NCI-H1105 (cell line): ENCODE measurements at places on chromosomes 5 and 9.
A peak's percentile ranks its signal among the peaks of the same experiment; 100 is the strongest.

DNA sequence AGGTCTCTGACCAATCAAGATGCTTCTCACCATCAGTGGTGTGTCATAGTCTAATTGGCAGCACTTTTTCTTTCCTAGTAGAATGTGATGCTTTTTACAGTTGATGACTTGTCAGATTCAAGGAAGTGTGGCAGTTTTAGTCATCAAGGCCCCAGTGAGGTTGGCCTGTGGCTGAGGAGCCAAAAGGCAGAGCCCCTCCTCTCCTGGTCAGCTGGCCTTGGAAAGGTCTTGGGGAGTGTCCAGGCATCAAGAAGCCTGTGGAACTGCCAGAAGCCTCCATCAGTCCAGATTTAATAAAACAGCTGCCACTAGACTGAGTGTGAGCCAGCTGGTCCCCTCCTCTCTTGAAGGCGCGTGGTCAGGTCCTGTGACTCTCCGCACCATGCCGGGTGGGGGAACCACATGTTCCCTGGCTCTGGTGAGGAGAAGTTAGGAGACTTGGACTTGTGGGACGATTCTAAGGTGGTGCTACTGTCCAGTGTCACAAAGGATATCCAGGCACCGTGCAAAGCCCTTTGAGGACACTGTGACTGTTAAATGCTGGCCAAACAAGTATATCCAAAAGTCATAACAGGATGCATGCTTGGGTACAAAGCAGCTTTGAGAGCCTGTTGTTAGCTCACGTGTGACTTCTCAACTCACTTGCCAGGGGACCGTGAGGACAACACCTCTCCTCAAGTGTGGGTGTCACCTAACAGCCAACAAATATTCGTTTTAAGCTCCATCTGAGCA is 6.1 kb upstream of the ANGPTL2 start:
- no peak for DNase-seq

- no peak for DNase-seq
Measured at GRCh38 chr5:164650427-164650826, 1145.0 kb downstream of the MAT2B start.

DNA sequence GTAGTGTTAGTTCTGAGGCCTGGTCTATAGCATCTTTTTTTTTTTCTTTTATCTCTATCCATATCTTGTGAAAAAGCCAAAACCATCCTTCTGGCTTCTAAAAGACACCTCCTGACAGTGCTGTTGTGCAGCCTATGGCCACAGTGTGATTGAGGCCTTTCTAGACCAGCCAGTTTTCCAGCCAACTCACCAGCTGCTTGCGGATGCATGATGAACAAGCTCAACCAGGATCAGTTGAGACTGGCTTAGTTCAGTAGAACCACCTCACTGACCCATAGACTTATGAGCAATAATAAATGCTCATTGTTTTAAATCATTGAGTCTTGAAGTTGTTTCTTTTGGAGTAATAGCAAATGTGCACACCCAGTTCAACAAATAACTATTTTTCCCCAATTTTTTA is 296.9 kb downstream of the FAM170A start:
- no peak for DNase-seq

GRCh38 chr5:173556142-173557028 is 60.1 kb downstream of the BOD1 start:
- no peak for DNase-seq

DNA sequence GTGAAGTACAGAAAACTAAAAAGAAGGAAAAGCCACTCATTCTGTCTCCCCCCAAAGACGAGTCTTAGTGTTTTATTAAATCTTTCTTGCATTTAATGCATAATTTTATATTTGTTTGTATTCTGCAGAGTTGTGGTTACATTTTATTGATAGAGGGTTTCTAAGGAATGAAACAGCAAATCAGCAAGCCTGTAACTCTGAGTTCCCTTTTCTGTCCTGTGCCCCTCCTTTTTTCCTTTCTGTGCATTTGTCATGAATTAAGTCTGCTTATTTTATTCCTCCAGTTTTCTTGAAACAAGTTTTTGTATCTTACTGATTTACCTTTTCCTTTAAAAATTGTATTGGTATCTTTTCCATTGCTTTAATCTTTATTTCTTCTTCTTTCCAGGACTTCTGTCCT is 132.8 kb downstream of the MUSK start:
- no peak for DNase-seq

GRCh38 chr5:135029477-135030122 is 4.4 kb downstream of the PITX1 start:
- no peak for DNase-seq

DNA sequence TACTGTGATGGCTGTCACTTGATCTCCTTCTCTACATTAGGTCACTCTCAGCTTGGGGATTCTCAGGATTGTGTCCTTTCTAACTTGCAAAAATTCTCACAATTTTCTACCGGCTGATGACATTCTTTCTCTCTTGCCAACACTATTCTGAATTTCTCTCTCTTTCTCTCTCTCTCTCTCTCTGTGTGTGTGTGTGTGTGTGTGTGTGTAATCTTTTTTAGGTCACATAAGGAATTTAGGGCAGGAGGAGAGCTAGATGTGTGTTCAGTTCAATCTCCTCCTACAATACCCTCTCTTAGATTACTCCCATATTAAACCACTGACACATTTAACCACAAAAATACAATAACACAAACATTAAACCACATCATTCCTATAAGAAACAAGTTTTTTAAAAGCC is 242.3 kb upstream of the NREP start:
- no peak for DNase-seq

GRCh38 chr5:89606939-89607534 is 724.1 kb upstream of the MEF2C start:
- no peak for DNase-seq

- no peak for DNase-seq
Measured at GRCh38 chr5:139676406-139676805, 28.3 kb downstream of the CXXC5 start.

DNA sequence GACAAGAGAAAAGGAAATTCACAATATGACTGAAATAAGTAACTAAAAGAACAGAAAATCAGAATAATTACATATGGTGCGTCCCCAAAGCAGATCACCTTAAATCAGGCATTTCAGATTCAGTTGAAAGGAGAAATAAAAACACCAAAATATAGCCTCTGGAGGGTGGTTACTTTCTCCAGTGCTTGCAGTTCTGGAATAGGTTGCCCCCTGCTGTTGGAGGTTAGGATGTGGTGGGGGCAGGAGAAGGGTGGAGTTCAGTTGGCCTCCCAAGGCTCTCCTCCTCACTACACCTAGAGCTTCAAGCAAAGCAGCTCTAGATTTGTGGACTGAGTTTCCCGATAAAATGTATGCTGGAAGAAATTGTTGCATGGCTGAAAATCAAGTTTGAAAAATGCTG is 338.2 kb upstream of the TLE4 start:
- DNase-seq = no peak

DNA sequence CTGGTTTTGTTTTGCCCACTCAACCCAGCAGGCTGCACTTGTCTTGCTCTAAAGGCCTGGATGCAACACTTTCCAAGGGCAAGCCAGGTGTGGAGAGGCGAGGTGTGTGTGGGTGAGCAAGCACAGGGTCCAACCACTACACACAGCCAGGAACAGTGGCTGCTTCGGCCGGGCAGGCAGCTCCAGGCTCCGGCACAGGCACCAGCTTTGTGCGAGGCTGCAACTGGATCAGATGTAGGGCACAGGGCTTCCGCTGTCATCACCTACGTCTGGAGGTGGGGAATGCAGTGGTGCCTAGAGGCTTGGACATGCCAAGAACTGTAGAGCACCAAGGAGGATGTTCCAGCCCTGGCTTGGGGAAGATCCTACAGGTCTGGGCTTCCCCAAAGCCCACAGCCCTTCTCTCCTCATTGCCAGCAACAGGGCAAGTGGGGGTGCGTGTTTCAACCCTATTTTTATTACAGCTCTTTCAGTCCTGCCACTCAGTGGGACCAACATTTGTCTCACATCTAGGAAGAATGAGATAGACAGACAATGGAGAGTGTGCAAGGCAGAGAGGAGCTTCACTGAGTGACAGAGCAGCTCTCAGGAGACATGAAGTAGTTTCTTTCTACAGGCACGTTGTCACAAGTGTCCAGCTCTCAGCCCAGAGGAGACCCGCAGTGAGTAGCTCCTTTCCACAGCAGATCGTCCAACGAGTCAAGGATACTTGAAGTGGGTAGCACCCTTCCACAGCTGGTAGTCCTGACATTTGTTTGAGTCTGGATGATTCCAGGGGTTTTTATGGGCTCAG is 622.2 kb downstream of the CDH9 start:
- DNase-seq = no peak

- DNase-seq = peak; percentile 37
Measured at GRCh38 chr9:117782931-117783788, 79.0 kb downstream of the TLR4 start.

GRCh38 chr9:116516456-116516855 is 170.6 kb upstream of the TRIM32 start:
- DNase-seq = no peak

- DNase-seq = no peak
Measured at GRCh38 chr5:55308254-55308836, 556 bp downstream of the MTREX start.

GRCh38 chr5:135170500-135170899 is 136.5 kb upstream of the PITX1 start:
- no peak for DNase-seq

DNA sequence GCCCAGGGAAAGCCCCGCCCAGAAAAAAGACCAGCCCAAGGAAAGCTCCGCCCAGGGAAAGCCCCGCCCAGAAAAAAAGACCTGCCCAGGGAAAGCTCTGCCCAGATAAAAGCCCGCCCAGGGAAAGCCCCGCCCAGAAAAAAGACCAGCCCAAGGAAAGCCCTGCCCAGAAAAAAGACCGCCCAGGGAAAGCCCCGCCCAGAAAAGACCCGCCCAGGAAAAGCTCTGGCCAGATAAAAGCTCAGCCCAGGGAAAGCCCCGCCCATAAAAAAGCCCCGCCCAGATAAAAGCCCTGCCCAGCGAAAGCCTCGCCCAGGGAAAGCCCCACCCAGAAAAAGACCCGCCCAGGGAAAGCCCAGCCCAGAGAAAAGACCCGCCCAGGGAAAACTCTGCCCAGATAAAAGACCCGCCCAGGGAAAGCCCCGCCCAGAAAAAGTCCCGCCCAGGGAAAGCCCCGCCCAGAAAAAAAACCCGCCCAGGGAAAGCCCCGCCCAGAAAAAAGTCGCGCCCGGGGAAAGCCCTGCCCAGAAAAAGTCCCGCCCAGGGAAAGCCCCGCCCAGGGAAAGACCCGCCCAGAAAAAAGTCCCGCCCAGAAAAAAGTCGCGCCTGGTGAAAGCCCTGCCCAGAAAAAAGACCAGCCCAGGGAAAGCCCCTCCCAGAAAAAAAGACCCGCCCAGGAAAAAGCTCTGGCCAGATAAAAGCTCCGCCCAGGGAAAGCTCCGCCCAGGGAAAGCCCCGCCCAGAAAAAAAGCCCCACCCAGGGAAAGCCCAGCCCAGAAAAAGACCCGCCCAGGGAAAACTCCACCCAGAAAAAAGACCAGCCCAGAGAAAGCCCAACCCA is 11.9 kb downstream of the GRIN1 start:
- DNase-seq = no peak

- DNase-seq = no peak
Measured at GRCh38 chr5:11040345-11040744, 279.3 kb upstream of the DAP start.

- DNase-seq = no peak
Measured at GRCh38 chr9:135505406-135506187, 5.1 kb downstream of the MRPS2 start.

DNA sequence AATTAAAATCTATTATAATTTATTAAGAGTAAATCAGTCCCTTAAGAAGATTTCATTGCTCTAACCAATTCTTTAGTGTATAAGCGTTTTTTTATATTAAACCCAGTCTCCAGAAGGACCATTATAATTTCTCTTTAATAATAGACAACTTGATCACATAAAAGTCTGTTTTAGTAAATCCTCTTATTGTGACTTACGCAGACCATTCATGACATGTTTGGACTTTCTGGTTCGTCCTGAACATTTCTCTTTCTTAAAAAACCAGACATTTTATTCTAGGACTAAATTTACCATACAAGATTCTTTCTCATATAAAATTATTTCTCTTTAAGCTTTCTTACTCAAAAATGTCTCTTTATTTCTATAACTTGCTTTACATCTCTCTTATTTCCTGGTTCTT is 196.2 kb upstream of the RAI14 start:
- no peak for DNase-seq

- no peak for DNase-seq
Measured at GRCh38 chr5:95445995-95446394, 54.8 kb downstream of the FAM81B start.

DNA sequence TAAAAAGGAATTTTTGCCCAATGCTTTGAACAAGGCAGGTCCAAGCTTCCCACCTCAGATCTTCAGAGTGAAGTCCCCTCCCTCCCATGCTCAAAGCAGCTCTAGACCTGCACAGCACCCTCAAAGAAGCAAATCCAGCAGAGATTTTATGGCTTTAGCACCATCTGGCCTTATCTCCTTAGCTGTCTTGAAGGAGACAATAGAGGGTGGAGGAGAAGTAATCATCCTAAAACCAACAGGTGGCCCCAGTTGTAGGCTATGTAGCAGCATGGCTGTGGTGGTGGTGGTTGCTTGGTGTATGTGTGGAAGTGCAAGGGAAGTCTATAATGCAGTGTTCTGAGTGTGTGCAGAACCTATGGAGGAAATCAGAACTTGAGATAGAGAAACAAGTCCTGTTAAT is 140.1 kb downstream of the GRIA1 start:
- DNase-seq = no peak

DNA sequence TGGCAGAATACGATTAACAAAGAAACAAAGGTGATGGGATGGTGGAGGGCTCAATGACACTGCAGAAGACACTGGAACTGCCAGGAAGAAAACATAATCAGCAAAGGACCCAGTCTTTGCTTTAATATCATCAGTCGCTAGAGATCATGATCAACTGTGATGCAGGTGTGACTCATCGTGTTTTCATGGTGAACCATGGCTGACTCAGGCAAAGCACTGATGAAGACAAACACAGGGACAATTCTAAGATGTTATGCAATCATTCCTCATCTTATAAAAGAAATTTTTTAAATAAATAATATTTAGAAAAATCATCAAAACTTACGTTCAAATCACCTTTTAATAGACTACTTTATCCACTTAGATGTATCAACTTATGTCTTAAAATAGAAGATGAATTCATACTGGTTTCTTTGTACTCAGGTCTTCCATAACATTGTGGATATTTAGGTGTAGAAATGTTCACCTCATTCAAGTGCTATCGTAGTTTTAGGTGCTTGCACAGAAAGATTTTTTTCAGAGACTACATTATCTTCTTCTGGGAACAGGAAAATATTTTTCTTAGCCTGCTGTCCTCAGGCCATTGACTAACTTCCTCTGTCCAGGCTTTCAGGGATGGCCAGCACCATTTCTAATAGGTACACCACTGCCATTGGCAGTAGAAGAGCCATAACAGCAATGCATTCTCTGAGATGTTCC is 673.4 kb upstream of the MEF2C start:
- DNase-seq = no peak

DNA sequence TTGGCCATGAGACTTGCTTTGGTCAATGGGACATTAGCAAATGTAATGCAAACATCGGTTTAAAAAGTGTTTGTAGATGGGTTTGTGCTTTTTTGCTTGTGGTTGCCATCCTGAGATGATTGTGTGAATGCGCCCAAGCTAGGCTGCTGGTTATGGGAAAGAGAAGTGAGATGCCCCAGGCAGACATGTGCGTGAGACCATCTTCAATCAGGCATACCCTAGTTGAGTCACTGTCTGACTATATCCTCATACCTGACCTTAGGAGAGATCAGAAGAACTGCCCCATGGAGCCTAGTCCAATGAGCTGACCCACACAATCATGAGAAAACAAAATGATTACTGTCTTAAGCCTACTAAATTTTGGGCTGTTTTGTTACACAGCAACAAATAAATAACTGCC is 36.8 kb upstream of the ZNF608 start:
- no peak for DNase-seq
